ENCODE measurements at places on chromosomes 7 and 10. TPM values are rescaled to one million over a fixed set of nuclear protein-coding genes. Genes with fewer than 3 reads are reported as not detected.

ELFN1 gene
- total RNA-seq, result not detected

IL2RA gene
- total RNA-seq, result not detected

PKD2L1 gene
- not detected for total RNA-seq

OR2A12 gene
- not detected for total RNA-seq

ELAPOR2 gene
- total RNA-seq, result 1.1 TPM

CYP26A1 gene
- not detected for total RNA-seq

SEPTIN14 gene
- not detected for total RNA-seq

ITGB8 gene
- total RNA-seq, result 24.9 TPM

PON1 gene
- not detected for total RNA-seq

FOXI2 gene
- total RNA-seq, result not detected

CUEDC2 gene
- 39.2 TPM for total RNA-seq

GPR146 gene
- total RNA-seq, result 2.8 TPM

TCAF2 gene
- total RNA-seq, result 4.1 TPM

Data from tracheal epithelial cell (primary cell).